ENCODE measurements at places on chromosomes 5 and 9.

GRCh38 chr9:108156270-108156998 lies 666.9 kb upstream of the KLF4 start:
- DNase-seq: no peak

GRCh38 chr9:33065157-33066076 lies 11.1 kb downstream of the SMU1 start:
- DNase-seq: no peak

GRCh38 chr9:79917421-79917820 lies 345.7 kb downstream of the TLE4 start:
- no peak for DNase-seq

GRCh38 chr5:78328585-78329173 lies 31.7 kb upstream of the SCAMP1 start:
- no peak for DNase-seq

- DNase-seq: no peak
Measured at GRCh38 chr5:32504329-32504988, 59.9 kb upstream of the ZFR start.

- DNase-seq: no peak
Measured at GRCh38 chr5:9782826-9783560, 152.8 kb upstream of the TAS2R1 start.

GRCh38 chr5:176819476-176819875 lies 9.1 kb downstream of the UNC5A start:
- no peak for DNase-seq

DNA sequence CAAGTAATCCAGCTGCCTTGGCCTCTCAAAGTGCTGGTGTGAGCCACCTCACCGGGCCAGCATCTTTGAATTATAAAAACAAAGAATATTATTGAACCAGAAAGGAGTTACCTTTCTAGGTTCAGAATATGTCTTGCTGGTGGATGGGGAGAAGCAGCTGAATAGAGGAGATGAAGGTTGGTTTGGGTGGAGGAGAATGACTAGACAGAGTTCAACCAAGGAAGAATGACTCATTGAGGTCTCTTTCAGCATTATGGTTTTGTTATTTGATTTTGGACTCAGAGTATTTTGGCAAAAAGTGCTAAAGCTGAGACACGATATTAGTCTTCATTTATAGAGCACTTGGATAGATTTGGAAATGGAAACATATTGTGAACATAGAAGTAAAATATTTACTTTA lies 75.2 kb upstream of the MPDZ start:
- no peak for DNase-seq

GRCh38 chr5:116032991-116033390 lies 719 bp downstream of the ARL14EPL start:
- DNase-seq: no peak

DNA sequence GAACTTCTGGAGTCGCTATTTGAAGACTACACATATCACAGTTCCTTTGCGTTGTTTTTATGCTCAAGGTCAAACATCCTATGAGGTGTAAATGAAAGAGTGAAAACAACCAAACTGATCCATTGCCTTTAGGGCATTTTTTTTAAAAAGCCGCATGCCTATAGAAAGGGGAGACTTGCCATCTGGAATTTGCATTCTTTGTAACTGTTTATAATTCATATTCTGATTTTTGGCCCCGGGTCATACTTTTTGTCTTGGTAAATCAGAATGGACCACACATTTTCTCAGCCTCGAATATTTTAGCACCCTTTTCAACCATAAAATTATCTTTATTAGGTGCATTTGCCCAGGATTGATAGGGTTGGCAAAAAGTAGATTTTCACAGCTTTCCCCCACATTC lies 188.0 kb downstream of the GOLPH3 start:
- DNase-seq: no peak

DNA sequence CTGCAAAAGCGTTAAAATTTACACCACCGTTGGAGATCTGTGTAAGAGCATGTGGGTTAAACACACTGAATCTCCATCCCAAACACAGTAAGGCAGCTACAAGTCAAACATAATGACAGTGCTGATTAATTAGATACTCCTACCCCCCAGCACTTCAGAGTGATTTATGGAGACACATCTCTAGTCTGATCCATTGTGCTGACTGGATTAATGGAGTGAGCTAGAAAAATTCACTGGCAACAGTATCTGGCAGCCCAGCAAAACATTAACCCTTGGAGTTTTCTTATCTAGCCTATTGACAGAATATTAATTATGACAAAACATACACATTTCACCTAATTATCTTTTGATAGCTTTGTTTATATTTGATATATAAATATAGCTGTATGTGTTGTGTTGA lies 188.6 kb upstream of the ISL1 start:
- DNase-seq: no peak

- no peak for DNase-seq
Measured at GRCh38 chr9:121282277-121283079, 14.5 kb downstream of the GSN start.

DNA sequence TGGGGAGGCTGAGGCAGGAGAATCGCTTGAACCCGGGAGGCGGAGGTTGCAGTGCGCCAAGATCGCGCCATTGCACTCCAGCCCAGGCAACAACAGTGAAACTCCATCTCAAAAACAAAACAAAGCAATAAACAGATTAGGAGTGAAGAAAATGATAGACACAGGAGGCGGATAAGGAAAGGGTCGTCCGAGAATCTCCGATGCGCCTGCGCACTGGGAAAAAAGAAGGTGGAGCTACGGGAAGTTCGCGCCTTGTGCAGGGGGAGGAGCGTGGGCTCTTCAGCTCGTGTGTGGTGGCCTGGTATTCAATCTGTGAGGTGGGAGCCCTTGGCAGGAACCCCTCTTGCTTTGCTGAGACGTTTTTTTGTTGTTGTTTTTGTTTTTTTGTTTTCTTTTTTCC lies 47.3 kb downstream of the GNA14 start:
- no peak for DNase-seq

GRCh38 chr5:1526190-1526631 lies 2.5 kb upstream of the LPCAT1 start:
- DNase-seq: no peak

- DNase-seq: no peak
Measured at GRCh38 chr5:80238778-80239679, 16.8 kb downstream of the SERINC5 start.

DNA sequence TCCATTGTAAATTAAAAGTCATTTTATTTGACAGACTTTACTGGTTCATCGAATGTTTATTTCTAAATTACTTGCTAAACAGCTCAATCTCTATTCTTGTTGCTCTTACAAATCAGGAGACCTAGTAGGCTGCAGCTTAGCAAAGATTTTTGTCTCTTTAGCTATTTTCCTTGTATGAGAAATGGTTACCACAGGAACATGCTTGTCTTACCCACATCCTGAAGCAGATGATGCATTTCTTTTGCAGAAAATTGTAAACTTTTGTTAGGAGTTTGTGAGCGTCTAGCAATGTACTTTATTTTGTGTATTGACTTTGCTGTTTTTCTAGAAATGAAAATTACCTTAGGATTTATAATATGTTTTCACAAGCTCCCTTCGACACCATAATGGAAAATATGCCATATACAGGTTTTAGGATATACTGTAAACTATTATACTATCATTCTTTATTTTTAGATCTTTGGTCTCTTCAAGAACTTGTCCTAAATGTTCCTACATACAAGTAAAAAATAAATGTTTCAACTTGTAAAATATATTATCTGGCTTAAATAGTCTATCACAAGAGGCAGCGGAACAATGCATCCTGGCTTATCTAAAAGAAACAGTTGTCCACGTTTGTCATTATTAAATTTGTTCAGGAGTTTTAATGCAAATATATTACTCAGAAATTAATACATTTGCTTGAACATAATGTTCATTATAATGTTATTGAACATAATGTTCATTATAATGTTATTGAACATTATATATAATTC lies 54.1 kb downstream of the SPEF2 start:
- DNase-seq: no peak

DNA sequence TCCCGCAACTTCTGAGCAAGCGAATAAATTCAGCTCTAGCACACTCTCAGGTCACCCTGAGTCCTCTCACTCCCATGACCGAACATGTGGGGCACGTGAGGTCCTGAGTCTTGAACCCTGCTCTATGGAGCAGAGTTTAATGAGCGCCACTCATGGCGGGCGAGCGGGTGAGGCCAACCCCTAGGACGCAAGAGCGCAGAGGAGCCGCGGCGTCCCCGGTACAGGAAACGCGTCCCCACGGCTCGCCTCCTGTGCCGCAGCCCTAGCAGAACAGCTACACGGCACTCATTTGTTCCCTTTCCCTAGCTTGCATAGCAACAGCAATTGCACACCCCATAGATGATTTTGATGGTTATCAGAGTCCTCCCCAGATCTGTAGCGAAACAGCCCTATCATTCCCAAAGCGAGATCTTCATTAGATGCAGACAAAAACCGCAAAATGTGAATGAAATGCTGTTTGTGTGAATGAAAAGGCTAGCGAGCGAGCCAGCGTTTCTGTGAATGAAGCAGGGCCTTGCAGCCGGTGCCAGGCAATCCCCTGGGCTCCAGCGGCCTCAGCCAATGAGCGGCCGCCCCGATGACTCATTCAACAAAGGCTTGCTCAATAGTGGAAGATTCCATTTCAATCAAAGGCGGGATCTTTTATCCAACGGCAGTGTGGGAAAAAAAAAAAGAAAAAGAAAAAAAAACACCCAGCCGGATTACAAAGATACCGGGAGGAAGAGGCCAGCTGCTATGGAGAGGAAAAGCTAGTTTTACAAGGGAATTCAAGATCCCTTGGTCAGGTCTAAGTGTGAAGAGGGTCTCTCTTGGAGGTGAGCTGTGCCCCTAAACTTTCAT lies 1.5 kb upstream of the SHC3 start:
- DNase-seq: no peak

- no peak for DNase-seq
Measured at GRCh38 chr9:78437806-78438205, 140.9 kb downstream of the PSAT1 start.

DNA sequence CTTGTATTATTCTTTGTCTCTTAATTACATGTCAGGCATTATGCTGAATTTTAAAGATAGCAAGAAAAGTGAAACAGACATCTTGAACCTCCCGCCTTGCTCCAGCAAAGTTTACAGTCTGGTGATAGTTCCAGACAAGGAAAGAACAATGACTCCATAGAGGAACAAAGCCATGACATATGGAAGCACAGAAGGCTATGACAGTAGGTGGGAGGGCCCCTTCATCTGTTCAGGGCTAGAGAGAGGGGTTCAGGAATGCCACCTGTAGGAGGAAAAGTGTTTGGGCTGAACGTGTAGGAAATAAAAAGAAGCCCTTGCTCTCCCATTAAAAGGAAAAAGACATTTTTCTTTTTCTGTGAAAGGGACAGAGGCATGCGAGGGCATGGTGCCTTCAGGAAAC lies 315.6 kb downstream of the TRIM32 start:
- DNase-seq: no peak

DNA sequence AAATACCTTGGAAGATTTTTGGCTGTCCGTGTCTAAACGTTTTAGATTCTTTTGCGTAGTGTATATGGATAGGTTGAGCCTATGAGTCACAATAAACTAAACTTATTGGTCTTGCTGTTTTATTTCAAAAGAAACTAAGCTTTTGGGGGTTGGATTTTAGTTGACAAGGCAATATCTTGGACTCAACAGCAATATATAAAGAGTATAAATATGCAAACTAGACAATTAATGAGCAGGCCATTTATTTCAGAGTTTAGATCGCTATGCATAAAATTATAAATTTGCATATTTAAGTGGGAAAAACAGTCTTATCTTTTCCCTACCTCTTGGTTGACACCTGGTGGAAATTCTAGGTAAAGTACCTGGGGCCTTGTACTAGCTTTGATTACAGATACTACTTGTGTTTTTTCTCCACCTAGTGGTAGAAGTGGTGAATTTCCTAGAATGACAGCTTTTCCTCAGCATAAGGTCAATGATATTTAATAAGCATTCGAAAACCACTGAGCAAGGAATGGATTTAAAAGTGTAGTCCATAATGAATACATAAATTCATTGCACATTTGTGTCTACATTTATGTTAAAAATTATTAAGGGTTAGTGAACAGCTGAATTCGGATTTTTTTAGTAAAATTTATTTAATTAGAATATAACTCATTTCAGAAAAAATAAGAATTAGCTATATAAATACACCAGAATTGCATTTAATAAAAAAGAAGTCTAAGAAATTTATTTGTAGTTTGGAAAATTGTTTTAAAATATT lies 1.7 kb upstream of the ARRDC3 start:
- DNase-seq: no peak

GRCh38 chr5:108727236-108727650 lies 20.5 kb upstream of the FER start:
- no peak for DNase-seq
